ENCODE measurements at places on chromosomes 16 and 17.

DNA sequence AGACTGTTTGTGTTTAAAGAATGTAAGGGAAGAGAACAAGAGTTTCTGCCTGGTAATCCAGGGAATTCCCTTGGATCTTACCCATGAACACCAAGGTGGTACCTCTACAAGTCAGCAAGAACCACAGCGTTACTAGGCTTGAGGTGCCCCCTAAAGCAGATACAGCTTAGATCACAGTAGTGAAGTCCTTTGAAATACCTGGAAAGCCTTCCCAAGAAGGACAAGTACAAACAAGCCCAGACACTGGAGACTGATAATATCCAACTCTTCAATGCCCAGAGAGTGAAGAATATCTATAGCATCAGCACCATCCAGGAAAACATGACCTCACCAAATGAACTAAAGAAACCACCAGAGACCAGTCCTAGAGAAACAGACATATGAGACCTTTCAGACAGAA is 3.8 kb upstream of the APPBP2 start:
- DNase-seq: no peak

DNA sequence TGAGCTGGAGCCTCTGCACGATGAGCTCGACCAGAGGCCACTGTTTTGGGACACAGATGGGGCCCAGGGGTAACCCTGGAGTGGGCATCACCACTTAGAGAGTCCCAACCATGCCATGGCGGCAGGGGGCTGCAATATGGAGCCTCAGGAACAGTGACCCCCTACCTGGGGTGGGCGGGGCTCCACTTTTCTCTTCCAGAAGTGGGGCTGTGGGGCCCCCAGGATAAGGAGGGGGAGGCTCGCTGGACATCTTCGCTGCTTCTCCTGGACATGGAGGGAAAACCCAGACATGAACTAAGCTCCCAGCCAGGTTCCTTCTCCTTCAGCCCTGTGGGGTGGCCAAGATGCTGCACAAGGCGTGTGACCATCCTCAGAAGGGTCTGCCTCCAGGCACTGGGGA is 24.7 kb downstream of the CDIP1 start:
- no peak for DNase-seq

- no peak for DNase-seq
These were observed 183.0 kb downstream of the PHKB start for GRCh38 chr16:47644166-47644565.

DNA sequence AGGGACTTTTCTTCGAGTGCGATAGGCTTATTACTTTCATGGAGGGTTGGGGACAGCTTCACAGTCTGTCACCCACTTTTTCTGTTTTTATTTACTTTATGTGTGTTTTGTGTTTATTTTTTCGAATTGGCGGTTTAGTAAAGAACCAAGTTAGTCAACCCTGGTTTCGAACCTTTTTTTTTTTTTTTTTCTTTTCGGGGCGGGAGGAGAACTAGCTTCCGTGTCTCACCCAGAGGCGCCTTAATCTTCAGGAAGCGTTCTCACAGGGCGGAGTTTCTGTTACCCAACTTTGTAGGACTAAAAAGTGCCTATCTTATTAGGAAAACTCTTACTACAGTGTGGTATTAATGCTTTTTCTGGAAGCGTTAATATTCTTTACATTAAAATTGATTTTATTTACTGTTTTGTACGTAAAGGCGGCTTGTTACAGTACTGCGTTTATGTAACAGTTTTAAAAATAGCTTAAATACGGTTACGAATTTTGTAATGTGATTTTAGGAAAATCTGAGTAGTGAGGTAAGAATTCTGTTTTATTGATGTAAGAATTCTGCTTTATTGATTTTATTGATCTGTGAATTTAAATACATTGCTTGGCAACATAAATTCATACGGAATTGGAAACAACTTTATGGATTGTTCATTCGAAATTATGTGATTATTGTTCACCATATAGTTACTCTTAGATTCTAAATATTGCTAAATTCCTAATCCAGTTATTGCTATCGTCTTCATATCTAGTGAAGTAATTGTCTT is 885 bp downstream of the ZNF207 start:
- peak; percentile 16 for DNase-seq

DNA sequence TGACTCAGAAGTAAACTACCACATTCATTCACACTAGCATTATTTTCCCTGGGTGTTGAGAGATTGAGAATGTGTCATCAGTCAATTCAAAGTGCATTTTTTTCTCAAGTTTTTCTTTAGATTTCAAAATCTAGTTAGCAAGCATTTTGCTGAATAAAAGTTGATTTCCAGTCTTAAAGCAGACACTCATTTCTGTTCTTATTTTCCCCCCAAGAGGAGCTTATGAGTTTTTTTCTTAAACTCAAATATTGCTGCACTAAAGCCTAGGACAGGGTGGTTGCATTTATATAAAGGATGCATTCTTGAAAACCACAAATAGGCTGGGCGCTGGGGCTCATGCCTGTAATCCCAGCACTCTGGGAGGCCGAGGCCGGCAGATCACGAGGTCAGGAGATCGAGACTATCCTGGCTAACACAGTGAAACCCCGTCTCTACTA is 15.3 kb downstream of the CDH3 start:
- no peak for DNase-seq

DNA sequence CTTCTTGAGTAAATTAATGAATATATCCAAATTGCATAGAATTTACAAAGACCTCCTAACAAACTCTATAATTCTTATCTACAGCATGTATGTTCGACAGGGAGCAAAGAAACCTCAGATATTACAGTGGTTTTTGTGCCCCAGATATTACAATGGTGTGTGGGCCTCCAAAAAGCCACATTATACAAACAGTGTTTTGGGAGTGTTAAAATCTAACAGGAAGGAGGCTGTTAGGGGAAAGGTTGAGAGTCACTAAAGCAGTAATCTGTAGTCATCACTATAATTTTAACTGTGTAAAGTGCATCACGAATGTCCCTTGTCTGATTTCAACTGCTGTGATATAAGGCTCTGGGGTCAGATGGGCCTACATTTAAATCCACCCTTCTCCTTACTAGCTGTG is 400.2 kb upstream of the C16orf82 start:
- no peak for DNase-seq

Data from NCI-H460 (cell line).